ENCODE measurements at places on chromosomes 7 and 10. TPM values are rescaled to one million over a fixed set of nuclear protein-coding genes. Genes with fewer than 3 reads are reported as not detected.

- no peak for DNase-seq
Observed at GRCh38 chr7:33458581-33458980, 329.2 kb downstream of the BBS9 start.

DNA sequence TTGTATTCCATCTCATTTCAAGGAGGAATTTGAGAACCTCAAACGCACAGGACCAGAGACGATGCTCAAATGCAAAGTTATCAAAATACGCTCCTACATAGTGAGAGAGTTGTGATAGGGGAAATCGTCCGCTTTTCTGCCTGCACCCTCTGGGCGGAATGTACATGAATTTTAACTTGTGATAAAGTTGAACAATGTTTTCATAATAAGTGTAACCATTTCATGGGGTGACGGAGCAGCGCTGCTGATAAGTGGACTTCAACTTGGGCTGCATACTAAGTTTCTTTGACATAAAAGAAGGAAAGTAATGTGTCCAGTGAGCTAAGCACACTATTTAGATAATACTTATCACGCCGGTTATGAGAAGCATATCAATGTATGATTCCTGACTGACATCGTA, 497.5 kb upstream of the MGMT start:
- DNase-seq: no peak

DNA sequence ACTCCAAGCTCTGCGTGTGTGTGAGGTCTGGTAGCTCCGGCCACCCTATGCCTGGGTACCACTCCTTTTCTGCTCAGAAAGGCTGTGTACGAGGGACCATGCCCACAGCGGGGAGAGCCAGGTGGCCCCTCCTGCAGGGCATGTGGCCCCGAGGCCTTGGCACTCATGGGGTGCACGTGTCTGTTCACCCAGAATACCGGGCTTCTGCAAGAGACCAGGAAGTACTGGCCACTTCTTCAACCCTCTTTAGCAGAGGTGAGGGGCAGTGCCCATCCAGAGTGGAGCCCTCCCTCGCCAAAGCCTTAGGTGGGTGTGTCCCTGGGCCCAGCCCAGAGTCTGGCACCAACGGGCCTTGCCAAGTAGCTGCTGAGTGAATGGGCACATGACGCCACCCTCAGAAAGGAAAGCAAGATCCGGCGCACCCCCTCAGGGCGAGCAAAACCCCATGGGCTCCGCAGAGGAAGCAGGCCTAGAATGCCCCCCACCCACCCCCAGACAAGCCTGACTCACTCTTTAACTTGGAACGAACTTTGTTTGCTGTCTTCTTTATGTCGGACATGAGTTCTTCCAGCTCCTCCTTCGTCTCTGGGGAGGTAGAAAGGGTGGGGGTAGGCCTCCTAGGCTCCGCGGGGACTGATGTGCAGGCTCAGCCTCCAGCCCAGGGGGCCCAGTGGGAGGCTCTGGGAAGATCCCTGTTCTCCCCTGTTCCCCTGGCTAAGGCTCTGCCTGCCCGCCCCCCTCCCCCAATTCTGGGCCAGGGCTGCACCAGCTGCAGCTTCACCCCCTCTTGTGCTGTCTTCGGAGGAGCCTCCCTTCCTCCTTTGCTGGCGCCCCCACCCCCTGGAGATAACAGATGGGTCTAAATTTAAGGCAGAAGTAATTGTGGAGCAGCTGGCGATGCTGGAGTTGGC, 14.6 kb downstream of the STX1A start:
- no peak for DNase-seq

TLL2 gene
- polyA plus RNA-seq: 0.31 TPM

DNA sequence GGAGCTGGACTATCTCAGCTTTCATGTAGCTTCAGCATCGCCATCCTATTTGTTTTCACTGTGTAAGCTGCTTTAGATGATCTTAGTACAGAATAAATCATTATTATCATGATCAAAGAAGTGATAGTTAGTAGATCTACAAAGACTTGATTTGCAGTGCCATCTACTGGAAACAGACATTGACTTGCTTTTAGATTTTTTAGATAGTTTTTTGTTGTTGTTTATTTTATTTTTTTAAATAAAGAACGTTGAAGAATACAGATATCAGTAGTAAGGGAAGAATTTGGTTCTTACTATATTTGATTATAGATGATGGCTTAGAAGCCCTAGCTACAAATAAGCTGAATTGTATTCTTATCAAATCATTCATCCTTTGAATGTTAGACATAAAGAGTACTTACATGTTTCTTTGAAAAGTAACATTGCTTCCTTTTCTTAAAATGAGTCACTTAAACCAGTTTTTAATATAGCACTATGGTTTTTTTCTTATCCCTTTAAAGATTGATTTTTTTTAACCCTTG, 6.3 kb upstream of the SFMBT2 start:
- peak; percentile 28 for DNase-seq

DNA sequence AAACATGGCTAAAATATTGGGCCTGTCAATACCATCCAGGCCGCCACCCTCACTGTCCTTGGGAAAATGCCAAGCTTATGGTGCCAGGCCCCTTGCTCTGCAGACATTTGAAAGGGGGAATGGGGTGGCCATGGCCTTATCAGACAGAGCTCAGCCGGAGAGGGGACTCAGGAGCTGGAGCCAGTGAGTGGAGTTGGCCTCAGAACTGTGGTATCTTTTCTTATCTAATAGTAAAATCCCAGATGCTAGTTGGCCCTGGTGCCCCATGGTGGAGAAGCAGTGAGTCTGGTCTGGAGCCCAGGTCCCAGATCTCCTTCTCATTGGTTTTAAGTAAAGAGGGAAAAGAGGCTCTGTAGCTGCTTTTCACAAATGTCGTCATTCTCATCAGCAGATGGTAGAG, 49.6 kb upstream of the SORCS3 start:
- no peak for DNase-seq

- DNase-seq: no peak
Observed at GRCh38 chr10:36002445-36002844, 360.3 kb upstream of the FZD8 start.

DNA sequence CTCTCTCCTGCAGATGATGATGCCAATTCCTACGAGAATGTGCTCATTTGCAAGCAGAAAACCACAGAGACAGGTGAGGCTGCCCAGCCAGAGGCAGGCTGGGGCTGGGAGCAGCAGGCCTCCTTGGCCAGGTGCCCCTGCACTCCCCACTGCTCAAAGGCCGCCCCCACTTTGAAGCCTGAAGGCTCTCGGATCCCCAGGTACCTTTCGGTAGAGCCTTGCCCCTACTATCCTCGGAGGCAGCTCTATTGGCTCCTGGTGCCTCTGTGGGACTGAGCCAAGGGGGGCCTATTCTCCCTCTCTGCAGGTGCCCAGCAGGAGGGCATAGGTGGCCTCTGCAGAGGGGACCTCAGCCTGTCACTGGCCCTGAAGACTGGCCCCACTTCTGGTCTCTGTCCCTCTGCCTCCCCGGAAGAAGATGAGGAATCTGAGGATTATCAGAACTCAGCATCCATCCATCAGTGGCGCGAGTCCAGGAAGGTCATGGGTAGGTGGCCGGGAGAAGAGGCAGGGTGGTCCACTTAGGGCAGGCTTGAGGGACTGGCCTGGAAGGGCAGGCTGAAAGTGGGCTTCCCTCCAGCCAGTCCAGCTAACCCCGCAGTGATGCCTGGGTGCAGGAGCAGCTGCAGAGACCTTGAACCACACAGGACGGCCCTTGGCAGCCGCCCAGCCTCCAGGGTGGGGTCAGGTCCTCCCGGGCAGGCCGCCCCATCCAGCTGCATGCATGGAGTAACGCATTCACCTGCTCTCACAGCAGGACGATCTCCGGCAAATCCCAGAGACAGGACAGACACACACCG, 14.1 kb downstream of the LAT2 start:
- no peak for DNase-seq

DNA sequence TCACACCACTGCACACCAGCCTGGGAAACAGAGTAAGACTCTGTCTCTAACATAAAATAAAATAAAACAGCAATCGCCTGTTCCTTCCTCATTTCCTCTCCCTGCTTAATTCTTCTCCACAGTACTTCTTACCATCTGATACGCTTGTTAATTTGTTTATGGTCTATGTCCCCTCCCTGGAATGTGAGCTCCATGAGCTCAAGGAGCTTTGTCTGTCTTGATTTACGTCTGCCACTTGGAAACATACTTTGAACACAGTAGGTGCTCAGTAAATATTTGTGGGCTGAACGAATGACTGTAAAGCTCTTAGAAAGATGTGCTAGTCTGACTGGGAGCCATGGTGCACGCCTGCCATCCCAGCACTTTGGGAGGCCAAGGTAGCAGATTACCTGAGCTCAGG, 9.1 kb upstream of the STX1A start:
- DNase-seq: no peak

SPDYE11 gene
- polyA plus RNA-seq: 0.98 TPM

DNA sequence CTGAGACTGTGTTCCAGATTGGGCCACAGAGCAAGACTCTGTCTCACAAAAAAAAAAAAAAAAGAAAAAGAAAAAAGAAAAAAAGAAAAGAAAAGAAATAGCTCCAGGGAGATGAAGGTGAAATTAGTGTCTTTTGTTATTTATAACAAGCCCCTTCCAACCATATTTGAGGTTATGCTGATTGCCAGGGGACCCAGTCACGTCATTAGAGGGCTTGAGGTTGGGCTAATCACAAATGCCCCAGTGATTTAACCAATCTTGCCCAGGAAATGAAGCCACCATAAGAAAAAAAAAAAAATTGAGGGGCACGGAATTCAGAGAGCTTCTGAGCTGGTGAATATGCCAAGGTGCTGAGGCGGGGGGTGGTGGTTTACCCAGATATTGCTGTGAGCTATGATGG, 11.3 kb upstream of the RNF216 start:
- DNase-seq: no peak

- no peak for DNase-seq
Observed at GRCh38 chr10:5355594-5356301, 9.0 kb upstream of the UCN3 start.

- no peak for DNase-seq
Observed at GRCh38 chr10:69614130-69614529, 15.9 kb upstream of the FAM241B start.

Measured in right lung (tissue), 10 donors.